ENCODE measurements at places on chromosomes 4 and X.

GRCh38 chr4:181517491-181517890 lies 725.7 kb upstream of the TENM3 start:
- no peak for DNase-seq

DNA sequence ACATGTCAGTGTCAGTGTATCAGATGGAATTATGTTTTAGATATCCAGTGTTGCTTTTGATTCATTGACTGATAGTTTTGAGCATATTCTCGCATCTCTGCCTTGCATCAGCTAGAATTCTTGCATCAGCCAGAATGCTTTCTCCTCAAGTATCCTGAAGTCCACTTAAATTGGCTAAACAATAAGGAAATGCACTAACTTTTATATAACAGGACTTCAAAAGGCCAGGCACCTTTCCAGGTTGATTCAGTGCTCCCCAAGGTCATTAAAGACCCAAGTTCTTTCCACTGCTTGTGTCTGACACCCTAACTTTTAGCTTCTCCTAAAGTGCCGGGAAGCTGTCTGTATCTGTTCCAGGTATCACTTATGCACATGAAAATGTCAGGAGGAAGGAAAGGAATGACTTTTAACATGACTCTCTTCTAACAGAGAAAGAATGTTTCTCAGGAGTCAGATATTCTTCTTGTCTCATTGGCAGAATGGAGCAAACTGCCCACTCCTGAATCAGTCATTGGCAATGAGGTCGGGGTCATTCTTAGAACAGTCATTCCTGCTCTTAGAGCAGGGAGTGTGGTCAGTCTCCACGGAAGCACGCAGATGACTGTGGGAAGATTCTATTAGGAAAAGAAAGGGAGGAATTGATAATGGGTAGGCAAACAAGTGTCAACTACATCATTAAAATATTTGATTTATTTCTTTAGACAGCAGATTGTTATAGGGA lies 92.9 kb upstream of the TLL1 start:
- DNase-seq, result no peak

GRCh38 chrX:101383679-101384205 lies 2.2 kb downstream of the BTK start:
- no peak for DNase-seq

GRCh38 chr4:4559596-4559995 lies 17.7 kb upstream of the STX18 start:
- DNase-seq, result no peak

GRCh38 chr4:90624781-90625180 lies 497.6 kb downstream of the CCSER1 start:
- no peak for DNase-seq

- DNase-seq, result no peak
Observed at GRCh38 chrX:100874325-100874724, at the start of gene NOX1. TSS of gene NOX1 (minus strand) at chrX:100874359. CDS start at chrX:100874139, 220 bp downstream.

DNA sequence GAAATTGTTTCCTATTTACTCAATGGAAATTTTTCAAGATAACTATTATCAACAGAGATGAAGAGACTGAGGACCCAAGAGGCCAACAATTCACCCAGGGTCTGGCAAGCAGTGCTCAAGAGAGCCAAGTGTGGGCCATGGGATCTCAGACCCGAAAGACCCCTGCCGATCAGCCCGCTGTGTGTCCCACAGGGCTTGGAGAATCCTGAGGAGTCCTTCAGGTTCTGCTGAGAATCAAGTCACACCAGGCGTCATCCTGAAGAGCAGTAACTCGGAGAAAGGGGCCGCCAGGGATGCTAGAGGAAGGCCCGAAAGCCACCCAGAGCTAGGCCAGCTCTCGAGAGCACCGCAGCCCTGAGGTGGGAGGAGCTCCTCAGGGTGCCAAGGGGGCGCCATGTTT lies 48.7 kb downstream of the FGFRL1 start:
- DNase-seq, result no peak

- peak; percentile 18 for DNase-seq
Observed at GRCh38 chr4:154049457-154050181, 260.7 kb upstream of the SFRP2 start.

GRCh38 chr4:24322511-24322910 lies 261.8 kb downstream of the DHX15 start:
- no peak for DNase-seq

DNA sequence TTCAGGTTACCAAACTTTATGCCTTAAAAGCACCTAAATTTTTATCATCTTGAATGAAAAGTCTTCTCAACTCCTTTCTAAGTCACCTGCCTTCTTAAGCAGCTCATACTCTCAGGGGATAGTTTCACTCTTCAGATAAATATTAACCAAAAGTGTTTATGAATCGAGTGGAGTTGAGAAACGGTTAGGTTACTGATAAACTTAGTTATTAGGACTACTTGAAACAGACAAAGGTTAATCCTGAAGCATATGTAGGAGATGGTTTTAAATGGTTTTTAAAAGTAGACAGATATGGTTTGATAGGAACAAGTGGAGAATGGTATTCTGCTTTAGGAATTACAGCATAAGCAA lies 32.8 kb downstream of the CLDN22 start:
- no peak for DNase-seq
